ENCODE measurements at places on chromosomes 11 and 22.

GRCh38 chr11:131824771-131825170 is 454.4 kb downstream of the NTM start:
- no peak for DNase-seq

DNA sequence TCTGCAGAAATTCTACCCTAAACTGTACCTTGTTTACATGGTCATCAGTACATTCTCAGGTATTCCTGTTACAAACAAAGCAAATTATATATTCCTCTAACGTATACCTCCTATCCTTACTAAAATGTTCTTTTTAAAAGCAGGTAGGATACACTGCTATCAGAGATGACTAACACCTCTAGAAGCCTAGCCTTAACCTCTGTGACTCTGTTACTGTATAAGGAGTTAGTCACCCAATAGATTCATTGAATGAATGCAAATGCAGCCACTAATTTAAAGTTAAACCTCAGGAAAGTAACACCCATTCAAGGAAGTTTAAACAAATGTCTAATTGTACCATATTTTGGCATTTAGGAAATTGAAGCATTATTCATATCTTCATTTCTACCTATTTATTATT is 82.2 kb downstream of the FCHSD2 start:
- DNase-seq, result no peak

- no peak for DNase-seq
Measured at GRCh38 chr11:4926608-4927007, 2.5 kb upstream of the OR51G1 start.

- DNase-seq, result no peak
Measured at GRCh38 chr22:17781319-17782031, 7.2 kb upstream of the BID start.

DNA sequence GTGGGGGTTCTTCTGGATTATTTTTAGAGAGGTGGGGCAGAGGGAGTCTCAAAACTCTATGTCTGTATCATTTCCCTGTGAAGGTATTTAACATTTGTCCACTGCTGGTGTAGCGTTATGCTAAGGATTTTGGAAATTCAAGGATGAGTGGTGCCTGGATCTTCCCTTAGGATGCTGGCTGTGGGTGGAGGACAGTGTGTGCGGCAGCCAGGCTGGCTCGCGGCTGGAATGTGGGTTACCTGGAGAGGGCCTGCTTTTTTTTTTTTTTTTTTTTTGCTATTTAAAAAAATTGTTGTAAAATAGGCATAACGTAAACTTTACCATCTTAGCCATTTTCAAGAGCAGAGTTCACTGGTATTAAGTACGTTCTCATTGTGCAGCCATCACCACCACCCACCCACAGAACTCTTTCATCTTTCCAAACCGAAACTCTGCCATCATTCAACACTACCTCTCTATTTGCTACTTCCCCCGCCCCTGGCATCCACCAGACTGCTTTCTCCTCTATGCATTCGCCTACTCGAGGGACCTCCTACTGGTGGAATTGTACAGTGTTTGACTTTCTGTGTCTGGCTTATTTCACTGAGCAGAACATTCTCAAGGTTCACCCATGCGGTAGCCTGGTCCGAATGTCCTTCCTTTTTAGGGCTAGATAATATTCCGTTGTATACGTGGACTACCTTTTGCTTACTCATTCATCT is 67.1 kb downstream of the PARVB start:
- DNase-seq, result no peak

DNA sequence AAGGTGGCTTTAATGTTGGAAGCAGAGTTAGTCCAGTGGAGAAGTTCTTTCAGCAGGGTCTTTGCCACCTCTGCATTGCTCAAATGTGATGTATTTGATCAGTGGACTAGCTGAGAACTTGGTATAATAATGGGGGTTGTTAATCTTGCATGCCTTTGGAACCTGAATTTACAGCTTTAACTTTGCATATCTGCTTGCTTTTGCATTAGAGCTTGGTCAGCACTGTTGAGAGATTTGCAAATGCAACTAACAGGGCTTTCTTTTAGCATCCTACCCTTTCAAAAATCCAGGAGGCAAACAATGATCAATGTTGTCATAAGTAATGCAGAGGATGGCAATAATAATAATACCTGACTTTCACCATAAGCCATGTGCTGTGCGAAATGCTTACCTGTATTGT is 48.2 kb downstream of the NF2 start:
- no peak for DNase-seq

DNA sequence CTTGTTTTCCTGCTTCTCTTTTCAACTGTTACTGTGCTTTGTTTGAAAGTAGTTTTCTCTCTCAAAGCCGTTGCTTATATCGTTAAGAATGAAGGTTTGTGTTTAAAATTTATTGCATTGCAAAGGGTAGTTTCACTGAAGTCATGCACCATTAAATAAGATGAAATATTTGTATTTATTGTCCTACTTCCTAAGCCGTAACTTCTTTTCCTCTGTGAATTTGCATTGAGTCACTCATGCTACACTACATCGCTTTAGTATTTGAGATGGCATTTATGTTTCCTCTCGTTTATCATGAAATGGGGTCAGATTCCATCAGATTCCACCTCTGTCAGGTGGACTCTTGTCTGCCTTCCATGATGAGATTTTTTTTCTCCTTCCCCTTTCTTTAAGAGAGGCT is 65.8 kb upstream of the RASSF10 start:
- DNase-seq, result no peak

- peak; percentile 85 for DNase-seq
Measured at GRCh38 chr11:45233121-45233803, 52.9 kb downstream of the SYT13 start.

- DNase-seq, result no peak
Measured at GRCh38 chr22:37126882-37127281, 17.4 kb upstream of the TMPRSS6 start.

DNA sequence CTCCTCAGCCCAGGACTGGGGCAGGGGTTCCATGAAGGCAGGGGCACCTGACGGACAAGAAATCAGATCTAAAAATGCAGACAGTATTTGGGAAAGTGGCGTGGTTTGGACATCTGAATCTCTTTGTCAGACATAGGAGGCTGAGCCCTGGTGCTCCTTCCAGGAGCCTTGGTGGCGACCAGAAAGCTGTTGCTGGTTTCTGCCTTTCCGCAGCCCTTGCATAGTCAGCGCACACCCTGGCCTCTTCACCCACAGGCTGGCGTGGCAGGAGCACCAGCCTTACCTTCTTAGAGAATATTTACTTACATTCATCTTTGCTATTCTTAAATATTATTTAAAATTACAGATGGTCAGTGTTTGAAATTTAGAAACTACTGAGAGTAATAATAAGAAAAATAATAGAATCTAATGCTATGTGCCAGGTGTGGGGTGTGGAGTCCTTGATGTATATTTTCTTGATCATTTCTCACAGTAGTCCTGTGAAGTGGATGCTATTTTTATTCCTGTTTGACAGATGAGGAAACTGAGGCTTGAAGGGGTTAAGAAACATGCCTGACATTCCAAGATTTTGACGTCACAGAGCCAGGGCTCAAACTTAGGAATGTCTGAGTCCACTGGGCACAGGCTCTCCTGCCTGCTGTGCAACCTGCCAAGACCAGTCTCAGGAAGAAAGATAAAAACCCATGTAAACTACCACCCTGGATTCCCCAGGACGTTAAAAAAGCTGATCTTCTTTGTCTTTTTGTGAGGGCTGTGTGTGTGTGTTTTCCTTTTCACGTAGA is 51.6 kb downstream of the TBC1D22A start:
- DNase-seq, result no peak

- DNase-seq, result no peak
Measured at GRCh38 chr11:8871962-8872361, 39.0 kb upstream of the AKIP1 start.

GRCh38 chr11:96263238-96263763 is 79.7 kb downstream of the MAML2 start:
- no peak for DNase-seq

GRCh38 chr11:42319921-42320320 is 860.5 kb upstream of the LRRC4C start:
- no peak for DNase-seq

DNA sequence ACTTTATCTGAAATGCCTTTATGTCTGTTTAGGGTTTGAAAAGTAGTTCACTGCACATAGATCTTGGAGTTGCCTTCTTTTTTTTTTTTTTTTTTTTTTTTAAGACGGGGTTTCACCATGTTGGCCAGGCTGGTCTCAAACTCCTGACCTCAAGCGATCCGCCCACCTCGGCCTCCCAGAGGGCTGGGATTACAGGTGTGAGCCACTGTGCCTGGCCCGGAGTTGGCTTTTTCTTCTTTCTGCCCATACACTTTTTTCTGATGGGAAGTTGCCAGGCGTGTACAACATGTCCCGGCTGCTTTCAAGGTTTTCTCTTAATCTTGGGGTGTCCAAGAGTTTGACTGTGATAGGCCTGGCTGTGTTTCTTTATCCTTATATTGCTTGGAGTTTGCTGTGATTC is 12.9 kb upstream of the GNB1L start:
- peak; percentile 21 for DNase-seq

DNA sequence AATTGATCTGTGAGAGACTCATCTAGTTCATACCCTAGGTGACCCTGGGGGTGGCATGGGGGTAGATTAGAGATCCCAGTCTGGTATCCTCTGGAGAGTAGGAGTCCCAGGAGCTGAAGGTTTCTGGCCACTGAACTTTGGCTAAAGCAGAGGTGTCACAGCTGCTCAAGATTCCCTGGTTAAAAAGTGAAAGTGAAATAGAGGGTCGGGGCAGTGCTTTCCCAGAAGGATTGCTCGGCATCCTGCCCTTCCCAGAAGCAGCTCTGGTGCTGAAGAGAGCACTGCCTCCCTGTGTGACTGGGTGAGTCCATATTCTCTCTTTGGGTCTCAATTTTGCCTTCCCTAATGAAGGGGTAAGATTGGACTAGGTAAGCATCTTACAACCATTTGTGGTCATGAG is 653 bp downstream of the IL18BP start:
- DNase-seq, result no peak

DNA sequence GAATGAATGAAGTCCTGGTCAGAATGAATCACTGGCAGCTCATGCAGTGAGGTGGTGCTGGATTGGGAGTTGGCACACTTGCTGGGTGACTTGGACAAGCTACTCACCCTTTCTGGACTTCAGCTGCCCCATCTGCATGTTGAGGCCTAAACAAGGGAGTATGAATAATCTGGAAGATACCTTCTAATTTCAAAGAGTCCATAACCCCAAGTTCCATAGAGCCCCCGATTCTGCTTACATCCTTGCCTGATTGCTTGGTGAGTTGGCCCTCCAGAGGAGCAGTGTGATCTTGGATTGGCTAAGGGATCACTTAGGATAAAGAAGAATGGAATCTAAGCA is 18.3 kb upstream of the ACCSL start:
- DNase-seq, result no peak

DNA sequence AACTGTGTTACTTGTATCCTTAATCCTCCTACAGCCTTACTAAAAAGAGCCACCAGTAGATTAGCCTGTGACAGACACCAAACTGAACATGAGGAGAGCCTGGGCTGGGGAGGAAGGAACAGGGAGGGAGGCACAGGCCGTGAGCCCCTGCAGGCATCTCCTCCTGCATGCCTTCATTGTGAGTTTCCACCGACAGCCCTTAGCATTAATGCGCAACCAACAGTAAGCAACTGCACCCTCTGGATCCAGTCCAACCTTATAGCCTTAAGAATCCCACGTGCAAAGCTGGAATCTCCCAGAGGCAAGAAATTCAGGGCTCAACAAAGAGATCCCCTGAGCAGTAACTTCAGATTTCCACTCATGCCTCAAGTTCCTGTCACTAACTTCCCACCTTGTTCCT is 84.6 kb downstream of the ETS1 start:
- peak; percentile 37 for DNase-seq

GRCh38 chr11:87176044-87176443 is 138.3 kb downstream of the TMEM135 start:
- no peak for DNase-seq

DNA sequence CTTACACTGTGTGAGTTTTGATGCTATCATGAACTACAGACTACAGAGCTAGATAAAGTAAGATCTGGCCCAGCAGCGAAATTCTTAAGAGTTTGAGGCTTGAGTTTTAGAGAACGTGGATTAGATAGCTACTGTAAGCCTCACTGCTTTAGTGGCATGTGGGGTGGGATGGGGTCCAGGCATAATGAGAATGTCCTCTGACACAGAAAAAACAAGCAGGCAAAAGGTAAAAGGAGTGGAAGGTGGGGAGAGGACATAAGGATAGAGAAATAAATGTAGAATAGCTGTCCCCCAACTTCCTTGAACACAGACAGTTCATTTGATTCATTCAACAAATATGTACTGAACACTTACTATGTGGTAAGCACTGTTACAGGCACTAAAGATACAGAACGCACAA is 324.5 kb upstream of the PITPNB start:
- no peak for DNase-seq

DNA sequence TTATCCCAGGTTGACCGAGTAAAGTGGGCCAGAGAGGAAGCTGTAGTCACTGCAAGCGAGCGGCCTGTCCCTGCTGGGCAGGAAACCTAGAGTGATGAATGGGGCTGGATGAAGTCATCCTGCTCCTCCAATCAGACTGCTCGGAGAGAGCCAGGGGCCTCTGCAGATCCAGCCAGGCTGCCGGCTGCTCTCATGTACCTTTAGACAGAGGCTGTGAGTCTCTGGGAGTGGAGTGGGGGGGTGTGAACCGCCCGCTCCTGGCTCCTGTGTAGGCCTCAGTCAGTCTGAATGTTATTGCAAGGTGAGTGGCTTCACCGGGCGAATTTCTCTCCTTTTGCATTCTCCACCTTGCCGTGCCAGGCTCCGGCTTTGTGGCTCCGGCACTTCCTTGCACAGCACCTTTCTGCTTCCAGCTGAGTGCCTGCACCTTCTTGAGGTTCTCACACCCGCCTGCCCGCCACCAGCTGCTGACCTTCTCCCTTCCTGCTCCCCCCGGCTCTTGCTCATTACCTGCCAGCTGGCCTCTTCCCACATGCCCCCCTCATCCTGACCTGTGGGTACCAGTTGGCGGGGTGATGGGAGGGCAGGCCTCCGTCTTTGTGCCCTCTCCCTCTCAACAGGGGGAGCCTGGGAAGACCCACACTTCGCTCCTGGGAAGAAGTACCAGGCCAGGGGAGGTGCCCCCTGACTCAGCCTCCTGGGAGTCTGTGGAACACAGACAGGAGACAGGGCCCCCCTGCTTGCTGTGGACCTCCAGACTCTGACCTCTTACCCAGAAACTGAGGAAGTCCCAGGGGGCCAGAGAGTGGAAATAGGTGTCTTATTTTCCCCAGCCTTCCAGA is 79.9 kb downstream of the GRAMD1B start:
- no peak for DNase-seq

- no peak for DNase-seq
Measured at GRCh38 chr11:30921811-30922210, 335.7 kb upstream of the MPPED2 start.
